ENCODE measurements at places on chromosomes 5 and 9.

DNA sequence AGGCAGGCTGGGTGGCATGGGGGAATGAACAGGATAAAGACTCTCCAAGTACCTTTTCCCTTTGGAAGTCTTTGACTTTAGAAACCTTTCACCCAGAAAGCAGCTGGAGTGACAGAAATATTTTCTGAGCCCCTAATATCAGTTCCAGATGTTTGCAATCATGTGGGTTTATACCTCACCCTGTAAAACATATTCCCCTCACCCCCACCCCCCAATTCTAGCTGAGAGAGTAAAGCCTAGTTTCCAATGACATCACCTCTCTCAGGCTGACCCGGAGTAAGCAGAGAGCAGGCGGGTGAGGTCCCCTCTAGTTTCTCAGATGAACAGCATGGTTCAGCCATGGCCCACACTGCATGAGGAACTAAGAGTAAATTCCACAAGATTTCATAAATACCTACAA is 82.9 kb upstream of the TRIM32 start:
- no peak overlapping the region for H3K27ac ChIP-seq
- no peaks in the 10 kb centered on the region for H3K36me3 ChIP-seq
- H3K4me3 ChIP-seq, result no peak overlapping the region
- no peaks in the 10 kb centered on the region for H3K27me3 ChIP-seq

GRCh38 chr9:130746434-130747212 is 53.0 kb downstream of the EXOSC2 start:
- peak; percentile 86 for DNase-seq
- no peaks in the 10 kb centered on the region for H3K36me3 ChIP-seq
- peaks cover 23% of the 10 kb centered on the region for H3K4me1 ChIP-seq
- H3K27ac ChIP-seq, result no peak overlapping the region

DNA sequence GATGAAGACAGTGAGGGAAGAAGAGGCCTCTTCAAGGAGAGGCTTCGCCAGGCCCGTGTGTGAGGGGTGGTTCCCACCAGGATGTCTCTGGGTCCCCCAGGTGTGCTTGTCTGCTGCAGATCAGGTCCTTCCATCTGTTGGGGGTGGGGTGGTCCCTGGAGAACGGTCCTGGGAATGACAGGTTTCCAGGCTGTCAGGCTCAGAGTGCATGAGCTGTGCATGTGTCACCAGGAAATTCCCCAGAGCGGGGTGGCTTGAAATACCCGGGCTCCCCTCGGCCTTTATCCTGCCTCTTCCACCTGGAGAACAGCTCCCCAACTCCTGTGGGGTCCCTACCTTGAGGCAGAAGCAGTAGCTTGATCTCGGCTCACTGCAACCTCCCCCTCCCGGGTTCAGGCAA is 118.8 kb downstream of the GAPVD1 start:
- DNase-seq, result no peak
- no peaks in the 10 kb centered on the region for H3K4me1 ChIP-seq
- H3K27me3 ChIP-seq, result peaks cover 4% of the 10 kb centered on the region
- H3K36me3 ChIP-seq, result no peaks in the 10 kb centered on the region

DNA sequence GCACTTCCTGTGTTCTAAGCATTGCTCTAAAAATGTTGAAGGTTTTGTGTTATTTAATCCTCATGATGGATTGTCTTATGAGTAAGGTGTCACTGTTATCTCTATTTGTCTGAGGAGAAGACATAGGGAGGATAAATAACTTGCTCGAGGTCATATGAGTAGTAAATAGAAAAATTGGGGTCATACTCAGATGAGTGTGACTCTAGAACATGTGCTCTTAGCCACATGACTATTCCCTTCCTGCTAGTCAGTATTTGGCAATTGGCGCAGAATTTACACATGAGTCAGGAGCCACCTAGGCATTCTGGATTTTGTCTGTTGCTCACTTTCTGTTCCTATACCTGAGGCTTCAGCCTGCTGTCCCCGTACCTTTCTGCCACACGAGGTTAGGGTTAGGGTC is 234.6 kb upstream of the CD180 start:
- DNase-seq, result no peak
- H3K4me3 ChIP-seq, result no peak overlapping the region
- no peak overlapping the region for H3K27ac ChIP-seq
- H3K27me3 ChIP-seq, result no peaks in the 10 kb centered on the region

DNA sequence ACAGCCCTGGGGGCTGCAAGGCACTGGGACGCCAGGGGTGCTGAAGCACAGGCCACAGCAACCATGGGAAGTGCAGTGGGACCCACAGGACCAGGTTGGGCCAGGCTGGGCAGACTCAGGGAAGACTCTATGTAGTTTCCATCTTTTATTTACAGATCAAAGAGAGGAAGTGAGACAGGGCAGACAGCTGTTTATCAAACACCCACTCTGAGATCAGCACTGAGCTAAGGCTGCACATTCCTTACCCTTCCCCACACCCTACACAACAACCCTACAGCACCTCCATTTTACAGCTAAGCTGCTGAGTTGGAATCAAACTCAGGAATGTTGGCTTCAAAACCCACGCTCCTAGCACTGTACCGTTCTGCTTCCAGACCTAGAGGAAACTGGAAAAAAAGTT is 19.8 kb downstream of the BARHL1 start:
- peaks cover 2% of the 10 kb centered on the region for H3K36me3 ChIP-seq
- no peak for DNase-seq
- H3K27ac ChIP-seq, result no peak overlapping the region
- no peaks in the 10 kb centered on the region for H3K27me3 ChIP-seq
- H3K4me1 ChIP-seq, result no peaks in the 10 kb centered on the region

- H3K36me3 ChIP-seq, result peaks cover 14% of the 10 kb centered on the region
- no peak for DNase-seq
- H3K27me3 ChIP-seq, result no peaks in the 10 kb centered on the region
- peaks cover 11% of the 10 kb centered on the region for H3K4me1 ChIP-seq
- H3K4me3 ChIP-seq, result peak overlapping the region; percentile 99
These were observed 554 bp downstream of the RPS23 start for GRCh38 chr5:82277613-82277986.

DNA sequence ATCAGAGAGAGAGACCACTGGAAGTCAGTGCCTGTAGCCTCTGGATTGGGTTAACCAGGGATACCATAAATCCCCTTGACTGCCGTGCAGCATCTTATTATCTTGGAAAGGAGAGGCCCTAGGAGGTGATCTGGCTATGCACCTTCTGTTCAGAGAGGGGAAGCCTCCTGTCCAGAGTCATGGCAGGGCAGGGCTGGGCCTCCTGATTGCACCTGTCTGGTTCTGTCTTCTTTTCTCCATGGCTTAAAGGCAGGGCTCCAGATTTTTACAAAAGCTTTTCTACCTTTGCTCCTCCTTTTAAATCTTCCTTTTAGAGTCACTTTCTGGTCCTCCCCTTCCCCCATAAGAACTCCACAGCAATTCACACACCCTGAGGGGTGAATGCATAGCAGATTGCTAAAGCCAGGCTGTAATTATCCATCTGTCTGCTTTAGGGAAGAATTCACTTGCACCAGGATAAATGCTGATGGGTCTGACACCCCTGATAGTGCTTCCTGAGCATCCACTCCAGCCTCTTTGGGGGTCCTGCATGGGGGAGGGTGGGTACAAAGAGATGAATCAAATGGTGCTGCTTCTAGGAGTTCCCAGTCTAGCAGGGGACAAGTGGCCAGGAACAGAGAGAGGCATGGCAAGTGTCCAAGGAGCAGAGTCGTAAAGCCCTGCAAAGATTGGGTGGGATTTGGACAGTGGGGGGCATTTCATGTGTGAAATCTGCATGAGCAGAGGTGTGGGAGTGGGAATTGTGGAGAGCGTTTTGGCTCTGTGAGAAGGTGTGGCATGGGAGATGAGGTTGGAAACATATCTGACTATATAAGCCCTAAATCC is 141.3 kb upstream of the ALDH1B1 start:
- H3K27me3 ChIP-seq, result peaks cover 3% of the 10 kb centered on the region
- H3K36me3 ChIP-seq, result no peaks in the 10 kb centered on the region
- no peak overlapping the region for H3K4me3 ChIP-seq
- no peak for DNase-seq

GRCh38 chr5:83488271-83488670 is 16.7 kb downstream of the VCAN start:
- H3K36me3 ChIP-seq, result no peaks in the 10 kb centered on the region
- H3K27ac ChIP-seq, result no peak overlapping the region
- H3K27me3 ChIP-seq, result peaks cover 4% of the 10 kb centered on the region
- DNase-seq, result no peak
- no peaks in the 10 kb centered on the region for H3K4me1 ChIP-seq

DNA sequence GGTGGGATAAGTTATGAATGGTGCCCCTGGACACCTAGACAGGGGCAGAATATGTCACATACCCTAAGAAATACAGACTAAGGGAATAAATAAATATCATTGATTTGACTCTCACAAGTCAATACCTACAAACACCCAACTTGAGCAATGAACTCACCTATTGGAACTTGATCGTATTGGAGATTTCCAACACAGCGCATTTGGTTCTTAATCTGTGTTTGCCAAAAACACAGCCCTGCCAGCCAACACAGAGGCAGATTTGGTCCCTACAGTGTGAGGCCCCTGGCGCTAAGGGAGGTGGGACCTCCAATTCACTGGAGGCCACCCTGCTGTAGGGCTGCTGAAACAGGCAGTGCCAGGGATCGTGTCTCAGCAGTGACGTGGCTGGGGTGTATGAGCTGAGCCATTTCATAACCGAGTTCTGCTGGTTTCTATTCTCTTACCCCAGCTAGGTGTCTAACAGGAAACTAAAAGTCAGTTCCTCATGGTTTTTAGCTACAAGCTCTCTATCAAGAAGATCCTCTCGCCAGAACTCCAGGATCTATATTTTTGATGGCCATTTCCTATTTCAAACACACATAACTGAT is 84.5 kb downstream of the SLC1A1 start:
- no peak for DNase-seq
- no peaks in the 10 kb centered on the region for H3K4me1 ChIP-seq
- H3K4me3 ChIP-seq, result no peak overlapping the region
- H3K36me3 ChIP-seq, result peaks cover 3% of the 10 kb centered on the region
- H3K27me3 ChIP-seq, result no peaks in the 10 kb centered on the region
- no peak overlapping the region for H3K27ac ChIP-seq

- no peaks in the 10 kb centered on the region for H3K36me3 ChIP-seq
- no peak overlapping the region for H3K27ac ChIP-seq
- H3K4me1 ChIP-seq, result no peaks in the 10 kb centered on the region
- no peak for DNase-seq
These were observed 48.8 kb downstream of the SLC1A3 start for GRCh38 chr5:36655161-36655560.

GRCh38 chr5:131495536-131496399 is 139.3 kb downstream of the RAPGEF6 start:
- H3K27ac ChIP-seq, result no peak overlapping the region
- no peaks in the 10 kb centered on the region for H3K27me3 ChIP-seq
- no peaks in the 10 kb centered on the region for H3K36me3 ChIP-seq
- no peaks in the 10 kb centered on the region for H3K4me1 ChIP-seq
- H3K4me3 ChIP-seq, result no peak overlapping the region

DNA sequence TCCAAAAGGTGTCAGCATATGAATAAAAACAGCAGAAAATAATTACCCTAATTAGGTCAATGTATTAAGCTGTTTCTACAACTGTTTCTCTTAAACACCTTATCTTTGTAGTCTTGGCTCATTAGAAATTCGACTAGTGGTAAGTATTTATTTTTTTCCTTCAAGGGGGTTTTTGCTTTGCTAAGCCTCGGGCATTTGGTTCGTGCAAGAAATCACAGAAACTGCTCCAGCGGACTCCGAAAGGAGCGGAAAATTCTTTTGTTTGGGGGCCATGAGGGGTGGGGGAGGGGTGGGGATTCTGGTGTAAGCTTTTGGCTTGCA is 757 bp downstream of the ZBED3 start:
- no peaks in the 10 kb centered on the region for H3K36me3 ChIP-seq
- H3K27me3 ChIP-seq, result no peaks in the 10 kb centered on the region
- peak overlapping the region; percentile 82 for H3K27ac ChIP-seq
- no peak for DNase-seq

DNA sequence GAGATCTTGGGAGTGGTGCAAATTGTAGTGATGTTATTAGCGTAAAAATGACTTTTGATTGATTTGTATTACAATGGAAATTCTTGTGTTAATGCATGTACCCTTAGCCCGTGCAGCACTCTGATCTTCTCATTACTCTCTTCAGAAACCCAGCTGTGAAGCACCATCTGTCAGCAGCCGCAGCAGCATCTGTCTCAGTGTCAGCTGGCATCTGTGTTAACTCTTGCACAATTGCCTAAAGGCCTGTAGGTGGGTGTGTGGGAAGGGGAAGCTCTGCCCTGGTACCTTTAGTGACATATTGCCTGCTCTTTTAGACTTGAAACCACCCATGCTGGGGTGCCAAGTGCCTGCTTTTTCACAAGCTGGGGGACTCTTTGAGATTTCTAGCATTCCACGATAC is 101.3 kb downstream of the FBXL7 start:
- no peaks in the 10 kb centered on the region for H3K27me3 ChIP-seq
- no peak for DNase-seq
- H3K36me3 ChIP-seq, result no peaks in the 10 kb centered on the region
- H3K4me3 ChIP-seq, result no peak overlapping the region

- H3K27me3 ChIP-seq, result no peaks in the 10 kb centered on the region
- H3K4me1 ChIP-seq, result peaks cover 9% of the 10 kb centered on the region
- H3K27ac ChIP-seq, result peak overlapping the region; percentile 27
- H3K36me3 ChIP-seq, result no peaks in the 10 kb centered on the region
- peak overlapping the region; percentile 49 for H3K4me3 ChIP-seq
- DNase-seq, result peak; percentile 81
These were observed 25.8 kb downstream of the CAST start for GRCh38 chr5:96687812-96688453.

DNA sequence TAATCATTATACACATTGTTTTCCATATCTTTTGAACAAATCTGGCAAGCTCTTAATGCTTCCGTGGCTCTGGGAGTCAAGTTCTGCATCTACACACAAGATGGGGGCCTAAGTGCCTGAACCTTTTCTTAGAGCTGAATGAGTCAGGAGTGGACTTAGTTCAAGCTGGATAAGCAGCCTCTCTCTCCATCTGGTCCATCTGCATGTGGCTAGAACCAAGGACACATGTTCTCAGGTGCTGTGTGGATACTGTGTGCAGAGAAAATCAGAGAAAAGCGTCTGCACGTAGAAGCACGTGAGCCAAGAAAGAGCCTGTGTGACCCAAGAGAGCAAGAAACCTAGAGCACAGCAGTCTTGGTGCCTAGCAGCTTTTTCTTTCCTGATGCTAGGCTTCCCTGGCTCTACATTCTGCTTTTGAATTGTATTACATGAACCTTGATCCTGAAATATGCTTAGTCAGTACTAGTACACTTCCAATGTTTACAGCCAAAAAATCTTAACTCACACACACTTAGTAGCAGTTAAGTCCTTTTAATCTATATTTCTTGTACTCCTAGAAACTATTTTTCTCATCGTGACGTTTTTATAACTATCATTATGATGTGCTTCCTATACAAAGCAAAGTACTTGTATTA is 1798.9 kb downstream of the MAT2B start:
- no peaks in the 10 kb centered on the region for H3K36me3 ChIP-seq
- H3K4me3 ChIP-seq, result no peak overlapping the region
- no peaks in the 10 kb centered on the region for H3K4me1 ChIP-seq
- H3K27ac ChIP-seq, result no peak overlapping the region

Measured in endothelial cell of umbilical vein (primary cell).